HEK293T (cell line): ENCODE measurements at places on chromosomes 4 and X.

GRCh38 chr4:99529228-99529627 is 18.4 kb downstream of the C4orf17 start:
- DNase-seq = no peak

DNA sequence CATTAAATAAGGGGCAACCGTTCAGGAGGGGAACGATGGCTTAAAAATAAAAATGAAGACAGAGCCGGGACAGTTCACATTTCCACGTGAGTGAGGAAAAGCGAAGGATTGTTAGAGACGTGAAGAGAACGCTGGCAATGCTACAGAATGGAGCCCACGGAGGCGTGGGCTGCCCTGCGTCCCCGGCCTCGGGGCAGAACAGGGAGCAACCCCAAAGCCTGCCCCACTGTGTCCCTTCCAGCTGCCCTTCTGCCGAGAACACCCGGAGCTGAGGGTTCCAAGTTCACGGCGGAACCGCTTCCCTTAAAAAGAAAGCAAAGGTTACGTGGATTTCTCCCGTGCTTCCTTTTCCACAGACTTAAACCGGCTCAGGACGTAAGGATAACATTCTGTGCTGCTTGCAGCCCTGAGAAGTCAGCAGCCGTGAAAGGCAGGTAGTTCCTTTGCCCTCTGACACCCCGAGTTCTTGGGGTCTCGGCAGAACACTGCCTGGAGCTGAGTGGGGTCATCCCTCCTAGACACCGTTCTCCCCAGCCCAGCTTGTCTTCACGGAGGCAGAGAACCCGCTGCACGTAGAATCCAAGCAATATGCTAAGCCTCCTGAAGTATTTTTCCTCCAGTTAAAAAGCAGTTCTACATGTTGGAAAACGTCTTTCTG is 14.2 kb downstream of the DHRSX start:
- no peak for DNase-seq

- DNase-seq = no peak
Measured at GRCh38 chr4:138158746-138159297, 83.3 kb downstream of the SLC7A11 start.

DNA sequence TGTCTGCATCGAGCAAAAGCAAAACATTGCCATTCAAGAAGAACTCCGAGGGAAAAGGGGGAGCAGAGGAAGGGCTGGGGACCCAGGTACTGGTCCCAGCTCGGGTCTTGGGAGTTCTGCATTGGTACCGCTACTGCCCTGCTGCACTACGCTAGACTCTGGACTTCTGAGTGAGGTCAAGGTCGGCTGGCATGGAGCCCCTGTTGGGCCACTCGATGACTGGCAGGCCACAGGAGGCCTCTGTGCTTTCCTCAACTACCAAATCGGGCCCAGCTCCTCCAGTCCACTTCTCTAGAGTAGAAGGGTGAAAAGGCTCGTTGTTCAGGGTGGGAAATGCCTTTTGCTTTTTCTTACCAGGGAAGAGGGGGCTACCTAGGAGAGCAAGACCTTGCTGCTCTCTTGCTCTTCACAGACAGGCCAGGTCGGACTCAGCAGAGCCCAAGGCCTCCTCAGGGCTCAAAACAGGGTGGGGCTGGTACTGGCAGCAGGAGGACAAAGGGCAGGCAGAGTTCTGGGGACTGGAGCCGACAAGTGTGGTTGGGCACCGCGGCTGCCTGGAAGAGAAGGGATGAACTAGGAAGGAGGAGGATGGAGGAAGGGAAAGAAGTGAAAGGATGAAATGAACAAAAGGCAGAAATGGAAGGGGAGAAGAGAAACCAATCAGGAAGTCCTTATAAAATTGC is 8.9 kb upstream of the IRAK1 start:
- DNase-seq = no peak

DNA sequence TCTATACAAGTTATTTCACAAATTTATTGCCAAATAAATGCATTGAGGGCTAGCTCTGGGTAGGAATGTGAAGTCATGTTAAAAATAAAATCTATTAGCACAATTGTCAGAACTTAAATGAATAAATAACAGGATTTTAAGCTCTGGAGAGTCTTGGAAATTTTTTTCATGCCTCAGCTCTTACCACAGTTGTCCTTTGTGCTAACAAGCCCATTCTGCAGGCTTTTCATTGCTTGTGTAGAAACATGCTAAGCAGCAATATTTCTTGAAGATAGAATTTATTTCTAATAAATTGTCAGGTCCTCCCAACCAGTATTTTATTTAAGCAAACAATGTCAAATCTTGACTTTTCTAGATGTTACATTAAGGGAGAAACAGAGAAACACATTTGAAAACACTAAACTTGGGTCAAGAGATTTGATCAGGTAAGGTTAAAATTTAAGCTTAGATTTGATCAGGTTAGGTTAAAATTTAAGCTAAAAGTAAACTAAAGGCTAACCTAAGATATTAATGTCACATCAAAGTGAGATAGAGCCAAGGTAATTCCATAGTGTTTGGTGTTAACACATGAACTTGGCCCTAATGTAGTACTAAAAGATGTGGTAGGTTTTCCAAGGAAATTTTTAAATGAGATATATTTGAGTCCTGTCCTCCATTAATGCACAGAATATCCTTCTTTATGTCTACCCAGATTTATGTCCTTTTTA is 179.1 kb upstream of the IL1RAPL1 start:
- no peak for DNase-seq

- no peak for DNase-seq
Measured at GRCh38 chr4:5969777-5970176, 48.5 kb downstream of the C4orf50 start.

- DNase-seq = no peak
Measured at GRCh38 chr4:145934434-145935047, 4.1 kb downstream of the ZNF827 start.
